ENCODE measurements at places on chromosomes 5 and 9.

- DNase-seq, result no peak
Observed at GRCh38 chr5:39478863-39479262, 54.1 kb upstream of the DAB2 start.

DNA sequence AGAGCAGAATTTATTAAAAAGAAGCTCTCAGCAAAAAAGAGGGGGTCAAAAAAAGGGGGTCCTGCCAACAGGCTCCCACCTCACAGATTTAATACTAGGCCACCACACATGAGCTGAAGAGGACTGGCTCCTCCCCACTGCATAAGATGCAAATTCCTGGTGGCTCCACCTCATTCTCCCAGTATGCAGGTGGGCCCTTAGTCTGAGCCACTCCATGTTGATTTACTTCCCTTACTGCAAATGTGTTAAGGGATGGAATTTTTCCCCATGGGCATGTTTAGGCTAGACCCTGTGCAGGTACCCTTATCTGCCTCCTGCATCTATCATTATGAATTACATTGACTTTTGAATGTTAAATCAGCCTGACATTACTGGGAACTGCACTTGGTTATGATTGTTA, 82.9 kb downstream of the ISOC1 start:
- DNase-seq, result no peak

- no peak for DNase-seq
Observed at GRCh38 chr9:89883401-89884341, 278.9 kb downstream of the GADD45G start.

- no peak for DNase-seq
Observed at GRCh38 chr5:102922799-102923477, 167.8 kb downstream of the PAM start.

DNA sequence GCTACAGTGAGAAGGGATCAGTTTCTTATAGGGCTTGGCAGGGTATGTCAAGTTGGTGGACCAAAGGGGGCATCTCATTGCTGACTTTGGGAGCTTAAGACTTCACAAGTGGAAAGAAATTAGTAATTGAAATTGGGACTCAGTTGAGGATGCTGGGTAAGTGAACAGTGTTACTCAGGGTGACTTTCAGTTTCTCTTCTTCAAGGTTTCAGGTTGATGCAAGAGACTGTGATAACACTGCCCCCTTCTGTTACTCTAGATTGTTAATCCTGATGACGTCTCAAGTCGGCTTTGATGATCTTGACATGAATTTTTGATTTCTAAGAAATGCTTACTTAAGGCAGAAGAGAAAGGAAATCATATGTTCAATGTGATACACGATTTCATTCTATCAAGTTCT, 21.3 kb downstream of the KCTD16 start:
- no peak for DNase-seq

DNA sequence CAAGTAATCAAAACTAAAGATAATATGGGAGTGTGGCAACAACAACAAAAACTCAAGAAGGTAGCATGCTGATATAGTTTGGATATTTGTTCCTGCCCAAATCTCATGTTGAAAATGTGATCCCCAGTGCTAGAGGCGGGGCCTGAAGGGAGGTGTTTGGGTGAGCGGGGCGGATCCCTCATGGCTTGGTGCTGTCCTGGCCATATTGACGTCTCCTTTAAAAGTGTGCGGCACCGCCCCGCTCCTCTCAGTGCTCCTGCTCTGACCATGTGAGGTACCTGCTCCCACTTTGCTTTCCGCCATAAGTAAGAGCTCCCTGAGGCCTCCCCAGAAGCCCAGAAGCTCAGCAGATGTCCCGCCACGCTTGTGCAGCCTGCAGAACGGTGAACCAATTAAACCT, 25.6 kb downstream of the MED27 start:
- DNase-seq, result no peak

- no peak for DNase-seq
Observed at GRCh38 chr5:10360686-10361085, 7.2 kb downstream of the MARCHF6 start.

DNA sequence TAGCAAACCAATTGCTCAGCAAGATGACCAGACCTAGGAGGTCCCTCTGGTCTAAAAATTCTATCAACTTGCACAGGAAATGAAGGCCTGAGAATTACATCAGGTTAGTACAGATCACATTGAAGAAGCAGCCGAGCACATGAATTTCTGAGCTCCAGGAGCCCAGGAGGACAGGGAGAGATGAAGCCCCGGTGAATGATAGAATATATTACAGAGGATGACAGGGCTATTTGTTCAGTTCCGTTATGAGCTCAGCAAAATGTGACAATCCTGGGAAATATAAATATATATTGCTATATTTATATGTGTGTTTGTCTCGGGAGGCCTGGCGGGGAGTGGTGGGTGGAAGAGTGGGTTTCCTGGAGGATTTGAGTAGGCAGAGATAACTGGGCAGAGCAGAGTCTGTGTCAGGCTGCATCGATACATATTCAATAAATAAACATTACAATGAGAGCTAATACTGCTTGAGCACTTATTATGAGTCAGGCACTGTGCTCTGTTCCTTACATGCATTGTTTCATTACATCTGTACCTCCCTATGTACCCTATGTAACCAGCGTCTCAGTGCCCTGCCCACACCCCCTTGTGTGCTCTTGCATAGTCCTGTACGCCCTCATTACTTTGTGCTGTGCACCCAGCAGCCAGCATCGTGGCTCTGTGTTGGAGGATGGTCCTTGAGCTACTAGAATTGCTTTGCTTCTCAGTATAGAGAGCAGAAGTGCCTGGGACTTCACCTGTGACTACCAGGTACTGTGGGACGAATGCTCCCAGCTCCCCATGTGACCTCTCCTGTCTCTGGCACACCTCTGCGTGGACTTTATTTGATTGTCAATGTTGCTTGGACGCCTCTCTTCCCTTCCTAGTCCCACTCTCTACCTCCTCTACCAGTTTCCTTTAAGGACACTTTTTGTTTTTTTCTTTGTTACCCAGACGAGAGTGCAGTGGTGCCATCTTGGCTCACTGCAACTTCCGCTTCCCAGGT, 58.1 kb upstream of the KLF9 start:
- DNase-seq, result no peak

GRCh38 chr9:119091074-119091473, 278.2 kb downstream of the BRINP1 start:
- no peak for DNase-seq

DNA sequence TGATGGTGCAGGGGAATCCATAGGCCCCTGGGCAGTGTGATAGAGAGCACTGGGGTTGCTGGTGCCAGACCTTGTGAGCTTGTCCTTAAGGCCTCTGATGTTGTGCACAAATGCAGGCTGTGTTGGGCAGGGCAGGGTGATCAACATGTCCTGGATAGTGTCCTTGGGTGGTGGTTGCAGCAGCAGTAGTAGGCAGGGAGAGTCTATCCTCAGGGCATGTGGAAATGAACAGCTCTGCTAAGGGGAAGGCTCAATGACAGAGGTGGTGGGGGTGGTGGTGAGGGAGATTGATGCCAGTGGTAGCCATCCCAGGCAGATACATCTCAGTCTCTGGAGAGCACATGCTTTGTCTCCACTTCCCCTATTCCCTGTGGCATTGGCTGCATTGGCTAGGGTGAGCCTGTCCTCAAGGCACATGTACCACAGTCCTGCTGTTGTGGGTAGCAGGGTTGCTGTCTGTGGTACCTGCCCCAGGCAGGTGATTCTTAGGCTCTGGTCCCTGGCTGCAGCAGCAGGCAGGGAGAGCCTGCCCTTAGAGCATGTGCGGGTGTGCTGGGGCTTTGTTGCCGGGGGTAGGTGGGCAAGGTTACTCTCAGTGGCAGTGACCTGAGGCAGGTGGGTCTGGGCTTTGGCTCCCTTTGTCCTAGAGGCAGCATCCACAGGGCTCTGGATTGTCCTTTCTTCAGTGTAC, 111.1 kb downstream of the WDR70 start:
- no peak for DNase-seq

- no peak for DNase-seq
Observed at GRCh38 chr9:76761448-76761847, 2.8 kb upstream of the PCA3 start.

- DNase-seq, result no peak
Observed at GRCh38 chr9:69460012-69460411, 135.0 kb downstream of the ENTREP1 start.

GRCh38 chr9:1049641-1050040, 516 bp upstream of the DMRT2 start:
- no peak for DNase-seq

- no peak for DNase-seq
Observed at GRCh38 chr5:175558801-175559480, 80.6 kb downstream of the SFXN1 start.

DNA sequence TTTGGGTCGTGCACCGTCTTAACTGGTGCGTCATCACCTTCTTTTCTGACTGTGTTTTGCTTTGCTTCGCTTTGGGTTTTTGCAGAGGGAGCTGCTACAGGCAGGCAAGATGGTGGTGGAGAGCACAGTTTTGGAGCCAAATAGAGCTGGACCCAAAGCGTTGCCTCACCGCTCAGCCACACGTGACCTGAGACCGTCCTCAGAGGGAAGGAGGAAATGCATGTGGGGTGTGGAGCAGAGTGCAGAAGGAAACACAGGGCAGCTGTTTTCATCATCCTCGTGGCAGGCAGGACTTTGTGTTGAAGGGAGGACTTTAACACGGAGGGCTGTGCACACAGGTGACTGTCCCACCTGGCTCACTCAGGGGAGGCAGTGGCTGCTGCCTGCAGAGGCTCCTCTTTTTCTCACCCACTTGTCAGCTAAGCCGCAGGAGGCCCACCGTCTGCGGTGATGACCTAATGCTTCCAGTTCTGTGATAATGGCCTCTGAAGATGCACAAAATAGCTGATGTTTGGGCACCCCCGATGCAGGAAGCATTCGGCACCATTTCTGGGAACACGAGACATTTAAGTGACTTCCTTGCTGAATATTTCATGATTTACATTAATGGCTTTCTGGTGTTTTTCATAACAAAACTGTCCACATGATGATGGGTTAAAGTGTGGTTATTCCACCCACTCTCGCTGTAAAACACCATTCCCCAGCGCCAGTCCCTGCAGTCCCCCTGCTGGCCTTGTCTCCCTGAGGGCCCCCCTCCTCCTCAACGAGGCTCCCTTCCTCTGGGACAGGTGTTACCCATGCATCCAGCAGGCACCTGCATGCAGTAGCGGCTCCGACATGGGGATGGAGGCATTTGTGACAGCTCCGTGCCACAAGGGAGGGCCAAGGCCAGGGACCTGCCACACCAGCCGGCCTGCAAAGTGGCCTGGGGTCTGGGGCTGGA, 12.4 kb upstream of the UBAC1 start:
- no peak for DNase-seq

GRCh38 chr9:126049088-126049487, 277.5 kb upstream of the MVB12B start:
- DNase-seq, result no peak

GRCh38 chr5:1199340-1199648, 2.1 kb upstream of the SLC6A19 start:
- no peak for DNase-seq

- DNase-seq, result no peak
Observed at GRCh38 chr5:140883927-140884697, 2.2 kb downstream of the PCDHA13 start.

- no peak for DNase-seq
Observed at GRCh38 chr9:103977163-103977562, 116.9 kb upstream of the SMC2 start.

- no peak for DNase-seq
Observed at GRCh38 chr9:73118898-73119554, 32.6 kb upstream of the ANXA1 start.

GRCh38 chr9:91784673-91785446, 165.2 kb downstream of the ROR2 start:
- no peak for DNase-seq

DNA sequence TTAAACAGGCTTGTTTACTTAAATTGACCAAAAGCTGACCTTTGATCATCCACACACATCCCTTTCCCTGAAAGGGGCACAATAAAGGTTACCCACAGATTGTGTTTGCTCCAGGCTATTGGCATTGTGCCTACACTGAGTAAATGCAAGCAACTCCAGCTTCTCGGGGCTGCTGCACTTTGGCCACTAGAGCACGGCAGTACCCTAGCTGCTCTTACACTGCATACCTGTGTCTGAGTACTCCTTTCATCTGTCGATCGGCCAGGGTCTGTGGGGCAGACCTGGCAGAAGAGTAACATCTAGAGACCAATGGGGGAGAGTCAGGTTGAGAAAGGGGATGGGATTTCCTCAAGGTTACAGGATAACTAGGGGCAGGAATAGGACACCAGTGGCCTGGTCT, 281.9 kb upstream of the NMUR2 start:
- no peak for DNase-seq

DNA sequence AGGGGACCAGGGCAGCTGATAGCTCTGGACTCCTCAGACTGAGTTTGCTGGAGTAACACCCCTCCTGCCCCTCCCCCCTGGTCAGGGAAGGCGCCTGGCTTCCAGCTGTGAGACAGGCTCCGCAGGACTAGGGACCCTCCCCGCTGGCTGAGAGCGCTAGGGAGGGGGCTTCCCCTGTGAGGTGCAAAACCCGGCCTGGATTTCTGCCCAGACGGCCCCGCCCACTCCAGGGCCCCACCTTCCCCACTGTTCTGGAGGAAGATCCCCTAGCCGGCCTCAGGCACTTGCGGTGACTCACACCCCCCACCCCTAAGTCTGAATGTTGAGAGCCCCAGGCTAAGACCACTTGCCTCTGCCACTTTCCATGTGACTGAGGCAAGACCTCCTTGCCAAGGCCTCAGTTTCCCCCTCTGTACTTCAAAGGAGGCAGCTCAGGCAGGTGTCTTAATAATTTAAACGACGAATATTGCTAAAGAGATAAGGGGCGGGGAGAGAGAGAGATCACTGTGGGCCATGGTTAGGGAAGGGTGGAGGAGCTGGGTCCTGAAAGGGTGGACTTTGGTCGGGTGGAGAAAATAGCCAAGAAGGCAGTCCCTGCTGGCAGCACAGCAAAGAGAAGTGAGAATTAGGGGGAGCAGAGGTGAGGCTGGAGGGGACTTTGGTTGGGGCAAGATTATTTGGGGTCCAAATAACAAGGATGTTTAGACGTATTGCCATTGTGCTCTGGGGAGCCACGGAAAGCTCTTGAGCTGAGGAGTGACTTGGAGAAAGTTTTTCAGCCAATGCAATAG, 1.0 kb upstream of the DAB2IP start:
- DNase-seq, result no peak

GRCh38 chr9:74795081-74795480, 92.6 kb downstream of the TRPM6 start:
- DNase-seq, result no peak

DNA sequence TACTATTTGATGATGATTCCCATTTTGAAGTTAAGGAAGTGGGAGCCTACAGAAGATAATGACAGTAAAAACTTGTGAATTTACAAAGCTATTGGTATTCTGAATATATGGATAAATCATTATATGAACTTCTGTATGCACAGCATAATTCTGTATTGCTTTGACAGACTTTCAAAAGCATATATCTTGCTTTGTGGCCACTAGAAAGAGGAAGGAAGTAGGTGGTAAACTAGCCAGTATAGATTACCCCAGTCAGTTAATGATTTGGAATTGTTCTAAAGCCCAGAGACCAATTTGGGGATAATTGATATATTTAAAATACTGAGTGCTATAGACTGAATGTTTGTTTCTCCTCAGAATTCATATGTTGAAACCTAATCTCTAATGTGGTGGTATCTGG, 53.0 kb downstream of the NR2F1 start:
- no peak for DNase-seq
